ENCODE measurements at places on chromosomes 6 and 20. TPM values are rescaled to one million over a fixed set of nuclear protein-coding genes. Genes with fewer than 3 reads are reported as not detected.

Gene BPIFB2
- total RNA-seq, result not detected

Gene NHSL1
- total RNA-seq, result 15.1 TPM

Gene OGFRL1
- total RNA-seq, result 17.8 TPM

Gene HLA-G
- total RNA-seq, result 0.91 TPM

Gene MYT1
- total RNA-seq, result not detected

Gene E2F3
- total RNA-seq, result 9.7 TPM

Gene KCNK17
- not detected for total RNA-seq

Gene NOX3
- not detected for total RNA-seq

Gene BNIP5
- total RNA-seq, result not detected

Gene SIGLEC1
- not detected for total RNA-seq

Gene TSPYL4
- 10.6 TPM for total RNA-seq

Gene IBTK
- 31.3 TPM for total RNA-seq

Gene SYS1
- total RNA-seq, result 28.3 TPM

Gene PLG
- not detected for total RNA-seq

Gene CCM2L
- total RNA-seq, result 0.13 TPM

Gene RIMS1
- 0.91 TPM for total RNA-seq

Gene POPDC3
- total RNA-seq, result 39.7 TPM

Gene PPP1R18
- total RNA-seq, result 67.1 TPM

Gene KHDC1
- total RNA-seq, result 3.5 TPM

Gene MICAL1
- 42.4 TPM for total RNA-seq

Gene CAPN11
- total RNA-seq, result not detected

Gene NAA20
- 40.2 TPM for total RNA-seq

Gene CD93
- 8.6 TPM for total RNA-seq

Gene MANEA
- total RNA-seq, result 18.4 TPM

Gene CTAGE9
- not detected for total RNA-seq

Gene CDSN
- 0.13 TPM for total RNA-seq

Gene SPATA25
- 1.2 TPM for total RNA-seq

Gene RNF39
- total RNA-seq, result not detected

Gene RAMACL
- 0.26 TPM for total RNA-seq

Gene LY6G6D
- total RNA-seq, result not detected

Gene DAAM2
- total RNA-seq, result 2.5 TPM

Gene BICRAL
- total RNA-seq, result 3.7 TPM

Gene COL9A3
- 44.4 TPM for total RNA-seq

Gene NCR2
- not detected for total RNA-seq

Gene FOXQ1
- total RNA-seq, result 0.39 TPM

Gene LST1
- not detected for total RNA-seq

Gene LAMA5
- total RNA-seq, result 74.3 TPM

Gene GDAP1L1
- not detected for total RNA-seq

Gene MEI4
- total RNA-seq, result not detected

Gene BMP2
- total RNA-seq, result 22.0 TPM

Gene TAF4
- 27.3 TPM for total RNA-seq

Gene GLP1R
- not detected for total RNA-seq

Gene POM121L2
- total RNA-seq, result not detected

Gene LRRC73
- not detected for total RNA-seq

Gene PLN
- not detected for total RNA-seq

Gene SLCO4A1
- not detected for total RNA-seq

Gene HUS1B
- 0.40 TPM for total RNA-seq

Gene ZNF311
- total RNA-seq, result 1.4 TPM

Gene PRDM13
- total RNA-seq, result not detected

Gene MAP7
- 0.52 TPM for total RNA-seq

Gene ZNF831
- not detected for total RNA-seq

Gene PRKN
- total RNA-seq, result 3.8 TPM
